ENCODE measurements at places on chromosomes 7 and 10.

DNA sequence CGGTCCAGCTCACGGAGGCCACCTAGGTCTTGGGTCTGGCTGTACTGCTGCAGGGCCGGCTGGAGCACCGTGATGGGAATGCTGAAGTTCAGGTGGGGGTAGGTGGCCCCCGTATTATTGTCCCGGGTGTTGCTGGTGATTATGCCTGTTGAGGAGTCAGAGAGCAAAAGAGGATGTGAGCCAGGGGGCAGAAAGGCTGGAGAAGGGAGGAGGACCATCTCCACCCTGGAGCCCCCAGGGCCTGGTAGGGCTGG, 6.6 kb downstream of the TYSND1 start:
- peaks cover 14% of the 10 kb centered on the region for H3K4me1 ChIP-seq
- no peaks in the 10 kb centered on the region for H3K36me3 ChIP-seq
- H3K27ac ChIP-seq = peak overlapping the region; percentile 26
- no peaks in the 10 kb centered on the region for H3K27me3 ChIP-seq
- H3K4me3 ChIP-seq = no peak overlapping the region

- no peaks in the 10 kb centered on the region for H3K27me3 ChIP-seq
- H3K4me3 ChIP-seq = no peak overlapping the region
- H3K27ac ChIP-seq = no peak overlapping the region
- no peaks in the 10 kb centered on the region for H3K4me1 ChIP-seq
- no peak for DNase-seq
- H3K36me3 ChIP-seq = no peaks in the 10 kb centered on the region
These were observed 398.8 kb upstream of the IGFBP3 start for GRCh38 chr7:46319841-46320240.

- H3K4me1 ChIP-seq = peaks cover 23% of the 10 kb centered on the region
- DNase-seq = peak; percentile 10
- H3K27ac ChIP-seq = no peak overlapping the region
- peaks cover 3% of the 10 kb centered on the region for H3K36me3 ChIP-seq
- no peak overlapping the region for H3K4me3 ChIP-seq
These were observed 5.7 kb upstream of the GOT1 start for GRCh38 chr10:99435986-99436638.

GRCh38 chr10:114684822-114685209, 26.7 kb upstream of the ABLIM1 start:
- DNase-seq = no peak
- H3K27me3 ChIP-seq = no peaks in the 10 kb centered on the region
- no peaks in the 10 kb centered on the region for H3K36me3 ChIP-seq
- H3K27ac ChIP-seq = no peak overlapping the region
- H3K4me3 ChIP-seq = no peak overlapping the region
